ENCODE measurements at places on chromosomes 16 and 17.
A peak's percentile ranks its signal among the peaks of the same experiment; 100 is the strongest.

DNA sequence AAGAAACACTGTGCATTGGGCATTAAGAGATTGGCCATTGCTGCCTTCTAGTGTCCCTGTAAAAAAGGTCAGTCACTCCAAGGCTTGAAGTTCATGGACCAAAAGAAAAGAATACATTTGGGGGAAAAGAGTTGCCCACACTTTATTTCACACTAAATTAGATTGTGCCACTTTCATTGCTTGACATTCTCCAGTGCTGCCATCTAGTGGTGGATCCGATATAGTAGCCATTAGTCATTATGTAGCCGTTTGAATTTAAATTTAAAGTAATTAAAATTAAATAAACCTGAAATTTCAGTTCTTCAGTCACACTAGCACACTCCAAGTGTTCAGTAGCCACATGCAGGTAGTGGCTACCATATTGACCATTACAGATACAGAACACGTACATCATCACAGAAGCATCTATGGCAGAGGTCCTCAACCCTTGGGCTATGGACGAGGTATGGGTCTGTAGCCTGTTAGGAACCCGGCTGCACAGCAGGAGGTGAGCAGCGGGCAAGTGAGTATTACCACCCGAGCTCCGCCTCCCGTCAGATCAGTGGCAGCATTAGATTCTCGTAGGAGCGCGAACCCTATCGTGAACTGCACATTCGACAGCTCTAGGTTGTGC, 21.9 kb upstream of the CDH5 start:
- DNase-seq: peak; percentile 75

DNA sequence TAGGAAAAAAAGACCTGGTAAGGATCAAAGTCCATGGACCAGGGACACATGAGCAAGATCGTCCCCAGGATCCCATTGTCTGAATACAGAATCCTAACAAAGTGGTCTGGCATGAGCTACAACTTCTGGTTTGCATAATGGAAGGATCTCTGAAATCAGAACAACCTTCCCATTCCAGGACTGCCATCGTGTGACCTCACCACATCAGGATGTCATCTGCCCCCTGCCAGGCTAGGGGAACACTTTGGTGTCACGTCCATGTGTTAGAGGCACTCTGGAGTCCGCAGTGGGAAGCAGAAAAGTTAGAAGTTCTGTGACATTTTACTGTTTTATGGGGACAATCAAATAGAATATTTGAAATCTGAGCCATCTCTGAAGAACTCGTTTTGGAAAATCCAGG, 160.7 kb downstream of the RGS9 start:
- no peak overlapping the region for H3K4me3 ChIP-seq
- no peaks in the 10 kb centered on the region for H3K27me3 ChIP-seq
- H3K27ac ChIP-seq: no peak overlapping the region
- no peaks in the 10 kb centered on the region for H3K36me3 ChIP-seq

DNA sequence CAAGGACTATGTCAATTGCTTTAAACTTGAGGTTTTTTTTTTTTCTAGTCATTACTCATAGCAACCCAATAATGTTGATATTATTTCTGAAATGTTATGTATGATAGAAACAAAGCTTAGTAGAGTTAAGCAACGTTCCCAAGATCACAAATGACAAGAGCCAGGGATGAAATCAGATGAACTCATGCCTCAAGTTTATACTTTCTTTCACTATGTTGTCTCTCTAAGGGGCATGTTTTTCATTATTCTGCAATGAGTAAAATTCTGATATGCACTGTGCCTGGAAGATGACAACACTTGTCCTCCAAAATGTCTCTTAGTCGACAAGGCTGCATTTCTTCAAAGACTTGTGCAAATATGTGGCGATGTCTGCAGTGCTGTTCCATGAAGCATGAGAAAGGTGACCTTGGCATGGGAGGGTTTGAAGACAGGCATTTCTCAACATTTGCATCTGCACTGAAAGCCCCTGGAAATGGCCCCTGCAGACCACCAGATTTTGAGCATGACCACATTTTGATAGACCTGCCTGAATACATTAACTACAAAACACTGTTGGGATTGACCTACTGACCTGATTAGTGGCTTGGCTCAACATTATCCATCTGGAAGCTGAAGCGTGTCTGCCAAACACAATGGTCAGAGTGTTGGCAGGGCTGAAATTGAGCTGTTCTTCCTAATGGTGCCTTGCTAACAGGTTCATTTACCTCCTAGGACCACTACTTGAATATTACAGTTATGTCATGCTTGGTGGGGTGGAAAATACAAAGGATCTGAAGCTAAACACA, 1027.5 kb downstream of the CDH11 start:
- no peak overlapping the region for H3K4me3 ChIP-seq
- H3K27me3 ChIP-seq: no peaks in the 10 kb centered on the region
- H3K36me3 ChIP-seq: no peaks in the 10 kb centered on the region

DNA sequence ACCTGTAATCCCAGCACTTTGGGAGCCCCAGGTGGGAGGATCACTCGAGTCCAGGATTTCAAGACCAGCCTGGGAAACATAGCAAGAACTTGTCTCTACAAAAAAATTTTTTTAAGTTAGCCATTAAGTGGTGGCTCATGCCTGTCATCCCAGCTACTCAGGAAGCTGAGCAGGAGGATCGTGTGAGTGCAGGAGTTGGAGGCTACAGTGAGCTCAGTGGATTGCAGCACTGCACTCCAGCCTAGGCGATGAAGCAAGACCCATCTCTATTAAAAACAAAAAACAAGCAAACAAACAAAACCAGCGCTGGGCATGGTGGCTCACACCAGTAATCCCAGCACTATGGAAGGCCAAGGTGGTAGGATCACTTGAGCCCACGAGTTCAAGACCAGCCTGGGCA, 38.0 kb downstream of the HEATR3 start:
- no peaks in the 10 kb centered on the region for H3K27me3 ChIP-seq
- H3K4me1 ChIP-seq: no peaks in the 10 kb centered on the region
- peaks cover 83% of the 10 kb centered on the region for H3K36me3 ChIP-seq

DNA sequence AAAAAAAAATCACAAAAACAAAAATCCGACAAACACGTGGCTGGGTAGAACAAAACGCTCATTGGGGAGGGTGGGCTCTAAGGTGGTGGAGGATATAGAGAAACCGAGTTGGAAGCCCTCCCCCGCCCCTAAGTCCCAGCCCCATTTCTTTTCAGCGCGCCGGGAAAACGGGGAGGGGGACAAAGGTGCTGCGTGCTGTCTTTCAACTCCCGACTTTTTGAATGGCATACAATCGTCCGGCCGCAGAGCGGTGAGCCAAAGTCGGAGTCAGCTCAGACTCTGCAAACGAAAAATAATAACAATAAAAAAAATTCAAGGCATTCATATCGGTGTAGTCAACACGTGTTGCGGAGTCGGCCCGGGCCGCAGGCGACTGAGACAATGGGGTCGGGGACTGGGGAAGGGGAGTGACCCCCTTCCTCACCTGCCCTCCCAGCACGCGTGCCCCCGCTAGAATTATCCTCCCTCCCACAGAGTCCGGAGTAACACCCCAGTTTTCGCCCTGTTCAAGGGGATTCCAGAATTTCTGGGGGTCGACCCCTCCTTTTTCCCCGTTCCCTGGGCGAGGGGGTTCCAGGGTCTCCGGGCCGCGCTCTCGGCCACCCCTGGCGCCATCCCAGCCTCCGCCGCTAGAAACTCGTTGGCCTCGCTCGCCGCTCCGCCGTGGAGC, 1.7 kb upstream of the IGF2BP1 start:
- H3K27ac ChIP-seq: no peak overlapping the region
- peaks cover 35% of the 10 kb centered on the region for H3K4me1 ChIP-seq
- H3K4me3 ChIP-seq: no peak overlapping the region
- no peaks in the 10 kb centered on the region for H3K36me3 ChIP-seq
- peaks cover 97% of the 10 kb centered on the region for H3K27me3 ChIP-seq

DNA sequence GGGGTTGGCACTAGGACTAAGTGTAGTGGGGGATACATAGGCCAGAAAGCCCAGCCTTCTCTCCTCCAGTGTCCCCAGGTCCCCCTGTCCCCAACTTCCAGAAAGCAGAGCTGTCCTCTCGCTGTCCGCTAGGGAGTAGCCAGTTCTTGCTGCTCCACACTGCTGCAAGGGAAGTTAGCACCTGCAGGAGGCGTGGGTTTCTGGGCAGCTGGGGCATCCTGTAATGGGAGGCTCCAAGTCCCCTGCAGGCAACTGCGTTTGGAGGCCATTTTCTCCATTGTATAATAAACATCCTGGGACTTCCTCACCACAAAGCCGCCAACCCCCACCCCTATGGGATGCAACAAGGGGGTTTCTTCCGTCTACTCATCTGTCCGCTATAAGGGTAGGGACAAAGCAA, 1.7 kb downstream of the RPRML start:
- no peak overlapping the region for H3K4me3 ChIP-seq
- H3K36me3 ChIP-seq: no peaks in the 10 kb centered on the region
- peaks cover 25% of the 10 kb centered on the region for H3K4me1 ChIP-seq
- H3K27ac ChIP-seq: no peak overlapping the region

DNA sequence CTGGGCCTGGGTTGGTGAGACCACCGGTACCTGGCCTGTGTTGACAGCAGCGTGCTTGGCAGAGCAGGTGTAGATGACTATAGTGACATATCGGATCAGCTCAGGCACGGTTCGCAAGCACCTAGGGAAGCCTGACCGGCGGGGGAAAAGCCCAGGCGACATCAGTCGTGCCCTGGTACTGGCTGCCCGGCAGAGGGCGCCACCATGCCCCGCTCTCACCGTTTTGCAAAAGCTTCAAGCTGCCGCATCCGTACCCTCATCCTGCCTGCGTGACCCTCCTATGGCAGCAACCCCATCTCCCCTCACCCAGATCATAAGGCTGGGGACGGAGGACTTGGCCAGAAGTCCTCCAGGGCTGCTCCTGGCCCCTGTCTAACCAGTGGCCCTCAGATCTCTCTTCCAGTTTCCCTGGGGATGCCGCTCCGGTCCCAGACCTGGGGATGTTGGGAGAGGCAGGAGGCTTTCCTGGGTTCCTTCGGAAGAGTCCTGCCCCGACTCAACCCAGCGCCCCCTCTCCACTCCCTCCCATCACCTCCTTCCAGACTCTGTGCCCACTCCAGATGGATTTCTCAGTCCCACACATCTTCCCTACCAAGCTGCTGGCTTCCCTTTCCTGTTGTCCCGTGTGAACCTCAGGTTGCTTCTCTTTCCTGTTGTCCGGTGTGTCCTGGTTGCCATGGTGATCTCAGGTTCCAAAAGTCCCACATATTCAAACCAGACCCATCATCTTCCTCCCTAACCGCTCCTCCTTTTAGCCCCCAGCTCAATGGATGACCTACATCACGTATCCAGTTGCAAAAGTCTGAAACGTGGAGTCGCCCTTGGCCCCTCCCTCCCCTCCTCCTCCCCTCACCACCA, 13.7 kb downstream of the ALOX12B start:
- H3K27me3 ChIP-seq: peaks cover 73% of the 10 kb centered on the region
- H3K4me3 ChIP-seq: peak overlapping the region; percentile 33
- peak; percentile 90 for DNase-seq
- H3K27ac ChIP-seq: no peak overlapping the region
- H3K4me1 ChIP-seq: peaks cover 33% of the 10 kb centered on the region
- no peaks in the 10 kb centered on the region for H3K36me3 ChIP-seq

GRCh38 chr17:17781591-17782496, 54.9 kb downstream of the SREBF1 start:
- DNase-seq: peak; percentile 92
- H3K27ac ChIP-seq: peak overlapping the region; percentile 80
- H3K4me1 ChIP-seq: peaks cover 96% of the 10 kb centered on the region
- peak overlapping the region; percentile 69 for H3K4me3 ChIP-seq
- no peaks in the 10 kb centered on the region for H3K36me3 ChIP-seq

- H3K4me3 ChIP-seq: peak overlapping the region; percentile 98
- no peaks in the 10 kb centered on the region for H3K27me3 ChIP-seq
- no peaks in the 10 kb centered on the region for H3K36me3 ChIP-seq
- peaks cover 74% of the 10 kb centered on the region for H3K4me1 ChIP-seq
Observed at GRCh38 chr17:67244431-67245072, 444 bp downstream of the HELZ start.

GRCh38 chr17:37461668-37462067, 28.0 kb upstream of the DUSP14 start:
- H3K4me1 ChIP-seq: no peaks in the 10 kb centered on the region
- DNase-seq: no peak
- no peaks in the 10 kb centered on the region for H3K27me3 ChIP-seq
- H3K27ac ChIP-seq: no peak overlapping the region
- no peak overlapping the region for H3K4me3 ChIP-seq

DNA sequence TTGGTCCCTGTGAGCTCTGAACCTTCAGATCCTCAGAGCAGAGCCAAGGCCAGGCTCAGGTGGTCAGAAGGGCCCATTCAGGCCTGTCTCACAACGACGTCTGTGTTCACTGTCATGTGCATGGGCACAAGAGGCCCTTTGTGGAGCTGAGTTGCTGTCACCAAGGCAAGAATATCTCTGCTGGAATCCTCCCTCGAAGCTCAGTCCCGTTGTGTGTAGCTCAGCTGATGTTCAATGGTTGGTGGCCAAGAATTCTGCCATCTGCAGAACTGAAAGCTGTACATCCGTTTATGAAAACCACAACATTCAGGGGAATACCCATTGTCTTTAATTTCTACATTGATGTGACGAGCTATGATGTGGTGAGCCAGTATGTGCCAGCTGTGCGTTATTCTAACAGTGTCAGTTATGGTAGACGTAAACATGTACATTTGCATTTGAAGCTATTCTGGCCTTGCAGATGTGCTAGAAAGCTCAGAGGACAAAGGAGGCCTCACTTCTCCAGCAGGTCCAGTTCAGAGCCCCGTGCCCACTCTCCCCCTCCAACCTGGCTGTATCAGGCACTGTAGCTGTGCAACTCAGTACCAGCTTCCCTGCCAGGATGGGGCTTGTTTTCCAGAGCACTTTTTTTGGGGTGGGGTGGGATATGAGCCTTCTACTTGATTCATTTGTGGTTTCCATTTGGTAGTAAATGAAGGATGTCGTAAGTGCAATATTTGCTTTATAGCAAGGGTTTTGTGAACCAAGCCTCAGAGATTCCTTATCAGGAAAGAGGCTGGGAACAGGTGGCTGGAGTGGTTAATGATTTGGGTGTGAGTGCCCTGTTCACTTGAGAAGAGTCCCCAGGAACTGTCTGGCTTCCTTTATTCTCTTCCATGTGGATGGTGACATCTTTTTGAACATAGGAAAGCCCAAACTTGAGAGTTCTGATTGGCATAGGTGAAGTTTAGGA, 56.1 kb downstream of the B9D1 start:
- H3K4me1 ChIP-seq: peaks cover 14% of the 10 kb centered on the region
- DNase-seq: peak; percentile 67
- H3K4me3 ChIP-seq: no peak overlapping the region

DNA sequence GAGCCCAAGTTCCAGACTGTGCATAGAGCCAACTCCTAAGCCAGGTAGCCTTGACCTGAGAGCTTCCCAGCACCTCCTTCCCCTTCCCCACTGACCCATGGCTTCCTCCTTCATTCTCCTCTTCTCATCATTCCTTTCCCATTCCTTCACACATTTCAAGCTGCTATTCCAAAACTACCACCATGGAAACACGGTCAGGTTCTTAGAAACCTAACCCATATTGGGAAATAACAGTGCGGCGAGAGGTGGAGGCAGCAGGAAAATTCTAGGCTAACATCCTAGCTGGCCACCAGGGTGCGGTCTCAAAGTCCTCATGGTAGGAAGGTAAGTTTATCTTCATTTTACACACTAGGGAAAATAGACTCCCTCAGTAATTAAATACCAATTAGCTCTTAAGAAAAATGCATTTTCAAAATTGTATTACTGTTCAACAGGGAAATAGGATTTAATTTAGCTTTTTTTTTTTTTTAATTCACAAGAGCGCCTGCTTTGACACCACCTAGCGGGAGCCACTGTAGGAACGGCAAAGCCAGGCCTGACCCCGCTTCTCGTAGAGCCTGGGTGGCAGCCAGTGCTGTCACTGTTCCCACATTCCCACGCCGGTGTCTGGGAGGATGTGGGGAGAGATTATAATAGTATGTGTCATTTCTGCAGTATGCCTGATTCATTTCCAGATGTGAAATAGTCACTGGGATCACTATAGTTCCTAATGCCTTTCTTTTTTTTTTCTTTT, 14.0 kb upstream of the SPHK1 start:
- no peaks in the 10 kb centered on the region for H3K36me3 ChIP-seq
- no peak overlapping the region for H3K4me3 ChIP-seq
- no peaks in the 10 kb centered on the region for H3K4me1 ChIP-seq
- peak; percentile 47 for DNase-seq
- no peaks in the 10 kb centered on the region for H3K27me3 ChIP-seq
- H3K27ac ChIP-seq: no peak overlapping the region
